ENCODE measurements at places on chromosomes 16 and 17.

GRCh38 chr16:57113042-57113453 is 20.7 kb downstream of the CPNE2 start:
- no peak for DNase-seq

DNA sequence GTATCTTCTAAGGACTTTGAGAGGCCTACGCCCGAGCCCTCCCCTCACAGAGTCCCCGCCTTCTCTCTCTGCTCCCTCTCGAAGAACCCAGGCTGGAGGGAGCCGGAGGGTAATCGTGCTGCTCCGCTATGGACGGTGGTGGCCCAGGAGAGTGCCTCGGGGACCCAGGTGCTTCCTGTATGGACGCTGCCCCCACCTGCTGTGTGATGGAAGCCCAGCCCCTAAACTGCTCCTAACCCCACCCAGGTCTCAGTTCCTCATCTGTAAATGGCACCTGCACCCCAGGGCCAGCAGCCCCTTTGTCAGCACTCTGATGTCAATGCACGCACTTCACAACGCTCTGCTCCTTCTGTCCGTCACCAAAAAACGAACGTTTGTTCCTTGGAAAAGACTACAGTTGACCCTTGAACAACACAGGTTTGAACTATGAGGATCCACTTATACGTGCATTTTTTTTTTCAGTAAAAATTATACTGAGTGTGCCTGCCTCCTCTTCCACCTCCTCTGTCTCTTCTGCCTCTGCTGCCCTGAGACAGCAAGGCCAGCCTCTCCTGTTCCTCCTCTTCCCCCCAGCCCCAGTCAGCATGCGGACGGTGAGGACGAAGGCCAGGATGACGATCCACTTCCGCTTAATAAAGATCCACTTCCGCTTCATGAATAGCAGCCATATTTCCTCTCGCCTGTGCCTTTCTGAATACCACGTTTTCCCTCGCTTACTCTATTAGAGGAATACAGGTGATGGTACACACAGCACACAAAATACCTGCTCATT is 118.3 kb downstream of the BANP start:
- DNase-seq = no peak

DNA sequence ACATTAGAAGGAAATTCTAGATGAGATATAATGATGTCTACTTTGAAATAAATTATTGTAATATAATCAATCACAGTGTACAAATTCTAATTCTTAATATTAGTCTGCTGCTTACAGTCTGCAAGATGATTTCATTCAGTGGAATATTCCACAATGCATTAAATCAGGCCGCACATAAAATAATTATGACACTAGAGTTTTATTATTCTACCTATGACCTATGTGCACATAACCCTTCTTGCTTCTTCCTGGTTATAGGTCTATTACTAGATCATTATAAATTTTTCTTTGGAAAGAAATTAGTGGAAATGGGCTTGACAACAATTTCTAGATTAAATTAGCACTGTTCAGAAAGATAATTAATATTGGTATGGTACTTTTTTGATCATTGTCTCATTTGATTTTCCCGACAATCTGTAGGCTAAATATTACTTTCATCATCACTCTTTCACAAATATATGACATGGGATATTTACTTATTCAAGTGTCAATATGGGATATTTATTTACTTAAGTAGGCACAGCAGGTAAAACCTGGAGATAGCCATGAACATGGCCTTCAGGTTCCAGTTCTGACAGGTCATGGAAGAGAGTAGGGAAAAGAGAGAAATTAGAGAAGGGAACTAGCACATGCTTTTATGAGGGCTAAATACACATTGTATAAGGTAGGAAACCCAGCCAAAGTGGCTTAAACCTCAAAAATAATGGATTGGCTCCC is 476.4 kb downstream of the TOX3 start:
- DNase-seq = no peak

GRCh38 chr17:20120836-20121235 is 111.7 kb downstream of the SPECC1 start:
- no peak for DNase-seq

GRCh38 chr16:21713549-21714368 is 50.0 kb downstream of the OTOA start:
- DNase-seq = no peak

DNA sequence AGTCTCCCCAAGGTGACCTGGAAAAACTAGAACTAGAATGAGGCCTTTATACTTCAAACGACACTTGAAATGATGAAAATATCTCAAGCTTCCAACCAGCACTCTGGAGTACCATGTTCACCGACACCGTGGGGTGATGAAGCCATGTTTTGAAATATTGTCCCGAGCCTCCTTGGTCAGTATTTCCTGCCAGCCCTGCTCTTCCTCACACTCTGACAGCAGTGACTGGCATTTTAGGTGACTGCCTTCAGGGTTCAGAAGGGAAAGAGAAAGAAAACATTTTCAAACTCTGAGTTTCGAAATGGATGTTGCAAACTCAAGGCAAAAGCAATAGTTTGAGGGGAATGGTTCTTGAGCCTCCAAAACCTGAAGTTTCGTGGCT is 39.3 kb upstream of the IRX6 start:
- no peak for DNase-seq

DNA sequence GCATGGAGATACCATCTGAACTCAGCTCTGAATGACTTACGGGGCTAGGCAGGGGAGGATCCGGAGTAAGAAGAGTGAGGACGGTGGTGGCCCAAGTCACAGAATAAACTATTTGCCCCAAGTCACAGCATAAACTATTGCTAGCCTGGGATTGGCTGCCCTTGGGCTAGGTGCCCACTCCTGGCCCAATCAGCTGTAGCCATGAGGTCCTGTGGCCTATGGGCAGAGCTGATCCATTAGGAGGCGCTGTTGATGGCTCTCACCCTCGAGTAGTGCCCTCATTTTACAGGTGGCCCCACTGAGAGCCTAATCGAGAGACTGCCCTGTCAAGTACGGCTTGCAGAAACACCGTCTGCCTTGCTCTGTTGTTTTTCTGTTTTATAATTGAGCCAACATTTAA is 62.3 kb upstream of the ZNF423 start:
- DNase-seq = no peak

- DNase-seq = no peak
These were observed 173.8 kb upstream of the IRX3 start for GRCh38 chr16:54460263-54460860.

DNA sequence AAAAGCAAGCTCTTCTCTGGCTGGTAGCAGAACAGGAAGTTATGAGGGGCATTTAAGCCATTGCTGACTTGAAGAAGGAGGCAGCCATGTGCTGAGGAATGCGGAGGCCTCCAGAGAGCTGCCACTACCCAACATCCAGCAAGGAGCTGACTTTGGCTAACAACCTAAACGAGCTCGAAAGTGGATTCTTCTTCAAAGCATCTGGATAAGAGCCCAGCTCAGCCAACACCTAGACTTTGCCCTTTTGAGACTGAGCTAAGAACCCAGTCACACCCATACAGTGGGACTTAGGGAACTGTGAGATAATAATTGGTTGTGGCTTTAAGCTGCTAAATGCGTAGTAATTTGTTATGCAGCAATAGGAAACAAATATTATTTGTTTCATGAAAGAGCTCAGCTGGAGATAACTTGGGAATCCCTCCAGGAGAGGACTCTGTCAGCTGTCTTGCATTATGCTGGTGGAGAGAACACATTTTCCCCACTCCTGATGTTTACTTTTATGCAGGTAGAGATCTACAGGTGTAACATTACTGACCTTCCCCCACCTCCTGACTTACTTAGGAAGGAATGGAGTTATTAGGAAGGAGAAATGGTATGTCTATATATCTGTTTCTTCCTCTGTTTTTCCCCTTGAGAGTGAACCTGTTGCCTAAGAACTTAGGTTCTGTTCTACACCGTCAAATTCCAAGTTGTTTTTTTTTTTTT is 52.7 kb upstream of the ZNF629 start:
- no peak for DNase-seq

DNA sequence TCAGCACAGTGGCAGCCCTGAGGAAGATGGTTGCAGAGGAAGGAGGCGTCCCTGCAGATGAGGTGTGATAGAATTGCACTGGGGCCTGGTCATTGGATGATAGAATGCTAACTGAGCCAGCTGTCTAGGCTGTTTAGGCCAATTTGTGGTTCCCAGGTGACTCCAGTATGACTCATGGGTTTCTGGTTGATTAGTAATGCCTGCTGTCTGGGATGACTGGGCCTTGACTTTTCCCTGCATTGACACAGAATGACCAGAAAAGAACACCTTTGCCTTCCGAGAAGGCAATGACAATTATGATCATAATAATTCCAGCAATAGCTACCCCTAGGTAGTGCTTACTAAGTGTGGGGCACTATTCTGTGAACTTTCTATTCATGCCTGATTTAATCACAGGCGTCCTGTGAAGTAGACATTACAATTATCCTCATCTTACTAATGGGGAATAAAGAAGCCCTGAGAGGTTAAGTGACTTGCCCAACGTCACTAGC is 31.5 kb downstream of the USP43 start:
- DNase-seq = no peak

GRCh38 chr17:73011016-73011486 is 81.4 kb downstream of the SLC39A11 start:
- no peak for DNase-seq

DNA sequence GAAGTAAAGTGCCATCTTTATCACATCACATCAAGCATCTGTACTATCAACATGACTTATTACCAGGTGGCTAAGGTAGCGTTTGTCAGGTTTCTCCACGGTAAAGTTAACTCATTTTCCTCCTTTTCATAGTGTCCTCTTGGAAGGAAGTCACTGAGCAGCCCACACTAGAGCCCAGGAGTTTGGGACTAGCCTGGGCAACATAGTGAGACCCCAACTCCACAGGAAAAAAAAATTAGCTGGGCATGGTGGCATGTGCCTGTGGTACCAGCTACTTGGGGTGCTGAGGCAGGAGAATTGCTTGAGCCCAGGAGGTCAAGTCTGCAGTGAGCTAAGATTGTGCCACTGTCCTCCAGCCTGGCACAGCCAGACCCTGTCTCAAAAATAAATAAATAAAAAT is 12.9 kb downstream of the CHD9 start:
- DNase-seq = no peak

DNA sequence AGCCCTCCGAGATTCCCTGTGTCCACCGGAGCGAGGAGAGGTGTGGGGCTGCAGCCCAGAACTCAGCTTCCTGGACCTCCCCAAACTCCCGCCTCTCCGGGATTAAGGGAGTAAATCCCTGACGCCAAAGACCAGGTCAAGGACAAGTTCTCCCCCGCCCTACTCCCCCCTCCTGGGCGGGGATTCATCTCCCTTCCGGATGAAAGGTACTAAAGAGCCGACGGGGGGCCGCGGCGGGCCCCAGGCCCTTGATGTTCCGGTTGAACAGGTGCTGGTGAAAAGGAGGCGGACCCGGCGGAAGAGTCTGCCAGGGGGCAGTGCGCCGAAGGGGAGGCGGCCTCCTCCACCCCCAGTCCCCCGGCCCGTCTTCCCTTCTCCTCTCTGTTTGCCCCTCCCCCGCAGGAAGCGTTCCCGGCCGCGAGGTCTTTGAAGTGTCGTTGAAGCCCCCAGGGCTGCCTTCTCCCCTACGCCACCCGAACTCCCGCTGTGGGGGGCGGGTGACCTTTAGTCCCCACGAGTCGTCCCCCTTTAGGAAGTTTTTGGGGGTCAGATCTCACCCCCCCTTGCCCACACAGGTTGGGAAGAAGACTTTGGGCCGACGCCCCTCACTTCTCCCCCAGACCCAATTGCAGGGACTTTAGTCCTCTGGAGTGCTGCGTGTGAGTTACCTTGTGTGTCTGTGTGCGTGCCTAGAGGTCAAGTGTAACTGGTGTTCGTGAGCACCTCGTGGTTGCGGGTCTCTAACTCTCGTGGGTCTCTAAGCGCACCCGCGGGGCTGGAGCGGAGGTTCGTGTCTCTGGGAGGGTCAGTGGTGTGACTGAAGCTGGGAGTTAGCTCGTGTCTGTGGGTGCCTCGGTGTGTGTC is 1.1 kb upstream of the MLLT6 start:
- DNase-seq = no peak

GRCh38 chr17:61305024-61305423 is 94.6 kb upstream of the TBX2 start:
- DNase-seq = no peak

Data from pulmonary artery endothelial cell (primary cell).